K562 (cell line): ENCODE measurements at places on chromosomes 1 and 21. TPM values are rescaled to one million over a fixed set of nuclear protein-coding genes. Genes with fewer than 3 reads are reported as not detected.

- DNase-seq: peak; percentile 43
- H3K36me3 ChIP-seq: no peaks in the 10 kb centered on the region
- no peak overlapping the region for H3K27ac ChIP-seq
- peaks cover 12% of the 10 kb centered on the region for H3K27me3 ChIP-seq
- H3K4me3 ChIP-seq: no peak overlapping the region
- peaks cover 13% of the 10 kb centered on the region for H3K4me1 ChIP-seq
Observed at GRCh38 chr21:42388740-42389448, 7.0 kb downstream of the TMPRSS3 start.

S100A13 gene
- total RNA-seq: 41.9 and 43.3 TPM in 2 replicates

GRCh38 chr1:220733086-220733601 lies 15.0 kb upstream of the MTARC2 start:
- DNase-seq: peak; percentile 82
- H3K36me3 ChIP-seq: no peaks in the 10 kb centered on the region
- H3K4me3 ChIP-seq: no peak overlapping the region
- H3K4me1 ChIP-seq: no peaks in the 10 kb centered on the region
- no peak overlapping the region for H3K27ac ChIP-seq

DNA sequence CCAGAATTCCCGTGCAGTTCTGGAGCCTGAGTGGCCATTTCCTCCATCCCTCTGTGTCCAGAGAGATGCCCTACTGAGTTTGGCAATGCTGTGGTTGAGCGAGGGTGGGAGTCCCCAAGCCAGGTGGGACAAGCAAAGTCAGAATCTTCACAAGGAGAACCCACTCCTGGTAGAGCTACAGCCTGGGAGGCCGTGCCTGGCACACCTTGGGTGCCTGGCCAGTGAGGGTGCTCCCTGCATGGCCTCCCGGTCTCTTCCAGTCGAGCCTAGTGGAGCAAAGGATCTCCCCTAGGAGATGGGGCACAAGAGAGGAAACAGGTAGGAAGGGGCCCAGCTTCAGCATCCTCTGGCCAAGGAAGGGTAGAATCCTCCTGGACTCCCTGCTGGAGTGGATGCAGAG lies 57.9 kb downstream of the H3-3A start:
- peaks cover 12% of the 10 kb centered on the region; the same call in 2 of the 3 replicates for H3K4me1 ChIP-seq
- H3K27ac ChIP-seq: no peak overlapping the region
- H3K36me3 ChIP-seq: no peaks in the 10 kb centered on the region
- no peaks in the 10 kb centered on the region for H3K27me3 ChIP-seq
